KBM-7 (cell line): ENCODE measurements at places on chromosomes 4 and X.

DNA sequence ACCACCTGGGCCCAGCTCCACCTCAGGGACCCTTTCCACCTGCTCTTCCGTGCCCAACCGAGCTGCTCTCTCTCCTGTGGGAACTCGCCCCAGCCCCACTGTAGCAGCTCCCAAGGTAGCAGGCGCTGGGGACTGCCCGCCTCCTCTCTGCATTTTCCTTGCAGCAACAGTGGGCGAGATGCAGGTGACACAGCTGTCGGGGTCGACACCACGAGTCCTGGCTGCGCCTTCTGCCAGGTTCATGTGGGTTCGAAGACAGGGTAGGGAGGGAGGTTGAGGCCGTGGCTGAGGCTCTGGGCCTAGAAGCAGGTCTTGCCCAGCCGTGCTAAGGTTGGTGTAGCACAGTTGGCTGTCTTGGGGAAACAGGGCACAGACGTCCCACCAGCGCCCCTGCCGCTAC lies 245.2 kb upstream of the FSTL5 start:
- DNase-seq = no peak

DNA sequence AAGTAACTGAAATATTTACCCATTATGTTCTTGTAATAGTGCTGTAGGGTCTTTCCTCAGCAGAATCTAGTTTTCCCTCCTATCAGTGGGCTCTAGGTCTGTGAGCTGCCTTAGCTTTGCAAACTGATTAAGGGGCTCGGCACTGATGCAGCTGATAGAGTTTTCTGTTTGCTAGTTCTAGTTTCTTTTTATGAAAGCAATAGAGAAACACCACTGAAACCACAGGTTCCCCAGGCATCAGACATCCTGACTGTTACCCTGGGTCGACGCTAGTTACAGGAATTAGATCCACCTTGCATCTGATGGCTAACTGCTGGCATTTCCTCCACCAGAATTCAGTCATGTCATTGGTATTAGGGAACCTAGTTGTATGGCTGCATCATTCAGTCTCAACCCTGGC lies 225.0 kb upstream of the VCX start:
- DNase-seq = no peak

- DNase-seq = no peak
These were observed 39.8 kb downstream of the SHISA3 start for GRCh38 chr4:42436928-42437565.

GRCh38 chr4:87103691-87104187 lies 116.7 kb downstream of the KLHL8 start:
- no peak for DNase-seq

- peak; percentile 43 for DNase-seq
These were observed 50.5 kb upstream of the RAB33B start for GRCh38 chr4:139403462-139403861.

DNA sequence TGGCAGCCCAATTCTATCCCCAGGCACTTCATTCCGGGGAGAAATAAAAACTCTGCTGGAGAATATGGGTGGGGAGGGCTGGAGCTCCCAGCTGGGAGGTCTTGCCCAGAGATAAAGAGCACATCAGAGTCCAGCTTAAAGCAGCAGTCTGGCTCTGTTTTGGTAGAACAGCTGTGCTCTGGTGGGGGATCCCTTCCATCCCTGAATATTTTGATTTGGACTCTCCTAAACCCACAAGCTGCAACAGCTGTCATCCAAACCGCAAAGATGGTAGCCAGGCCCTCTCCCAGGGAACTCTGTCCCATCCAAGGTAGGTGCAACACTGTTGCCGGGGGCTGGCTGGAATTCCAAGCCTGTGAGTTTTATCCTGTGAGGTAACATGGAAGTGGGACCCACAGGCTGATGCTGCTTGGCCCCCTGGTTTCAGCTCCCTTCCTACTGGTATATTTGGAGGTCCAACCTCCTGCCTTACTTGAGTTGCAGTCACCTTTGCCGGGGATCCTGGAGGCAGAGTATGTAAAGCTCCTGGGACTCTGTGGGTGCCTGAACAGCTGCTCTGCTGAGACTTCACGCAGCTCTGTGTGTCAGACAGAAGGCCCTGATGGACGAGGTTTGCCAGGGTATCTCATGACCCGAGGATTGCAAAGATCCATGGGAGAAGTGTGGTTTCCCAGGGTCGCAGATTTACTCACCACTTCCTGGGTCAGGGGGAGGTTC lies 203.5 kb upstream of the ITM2A start:
- DNase-seq = no peak

GRCh38 chr4:106426069-106426468 lies 57.5 kb upstream of the GIMD1 start:
- no peak for DNase-seq

DNA sequence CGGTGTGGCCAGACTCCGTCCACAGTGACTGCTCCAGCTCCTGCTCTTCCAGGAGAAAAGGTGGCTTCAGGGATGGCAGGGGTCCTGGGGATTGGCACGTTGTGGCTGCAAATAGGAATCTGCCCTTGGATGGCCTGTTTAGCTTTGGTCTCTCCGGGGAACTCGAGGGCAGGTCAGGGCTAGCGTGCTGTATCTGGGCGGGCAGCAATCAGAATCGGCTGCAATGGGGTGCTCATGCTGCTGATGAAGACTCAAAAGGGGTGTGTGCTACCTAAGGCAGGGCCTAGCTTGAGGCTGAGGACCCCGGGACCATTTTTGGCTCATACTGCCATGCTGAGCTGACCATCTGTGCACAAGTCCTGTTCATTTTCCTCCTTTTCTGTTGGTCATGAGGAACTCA lies 51.3 kb downstream of the RGS12 start:
- DNase-seq = no peak

DNA sequence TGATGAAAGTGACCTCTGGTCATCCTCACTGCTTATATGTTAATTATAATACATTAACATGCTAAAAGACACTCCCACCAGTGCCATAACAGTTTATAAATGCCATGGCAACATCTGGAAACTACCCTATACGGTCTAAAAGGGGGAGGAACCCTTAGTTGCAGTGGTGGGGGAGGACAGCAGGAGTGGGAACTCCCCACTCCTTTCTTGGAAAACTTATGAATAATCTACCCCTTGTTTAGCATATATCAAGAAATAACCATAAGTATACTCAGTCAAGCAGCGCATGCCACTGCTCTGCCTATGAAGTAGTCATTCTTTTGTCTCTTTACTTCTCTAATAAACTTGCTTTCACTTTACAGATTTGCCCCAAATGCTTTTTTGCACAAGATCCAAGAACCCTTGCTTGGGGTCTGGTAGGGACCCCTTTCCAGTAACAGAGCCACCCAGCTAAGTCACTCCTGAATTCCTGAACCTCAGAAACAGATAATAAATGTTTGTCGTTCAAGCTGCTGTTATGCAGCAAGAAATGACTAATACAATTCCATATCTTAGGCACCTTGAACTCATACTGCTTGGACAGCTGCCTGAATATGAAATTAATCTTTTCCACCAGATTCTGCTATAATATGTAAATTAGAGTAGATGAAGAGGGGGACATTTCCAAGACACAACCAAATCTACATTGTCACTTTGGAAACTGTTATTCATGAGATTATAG lies 14.4 kb upstream of the REPS2 start:
- no peak for DNase-seq

DNA sequence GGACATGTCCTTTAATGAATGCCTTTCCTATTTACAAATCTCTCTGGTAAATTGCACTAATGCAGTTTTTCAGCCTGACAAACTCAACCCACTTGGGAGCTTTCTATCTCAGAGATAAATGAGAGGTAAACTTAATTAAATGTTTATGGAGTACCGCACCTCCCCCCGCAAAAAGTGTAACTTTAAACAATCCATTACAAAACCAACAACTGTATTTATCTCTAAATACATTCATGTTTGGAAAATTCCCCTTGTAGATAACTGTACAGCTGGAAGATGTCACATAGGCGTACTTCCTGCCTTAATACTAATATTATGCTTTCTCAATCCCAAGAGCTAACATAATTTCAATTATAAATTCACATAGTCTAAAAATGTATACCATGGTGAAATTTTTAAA lies 215.5 kb downstream of the LDB2 start:
- DNase-seq = no peak

- DNase-seq = peak; percentile 14
These were observed 28.5 kb downstream of the TBCK start for GRCh38 chr4:106287353-106287969.

- DNase-seq = no peak
These were observed 86.2 kb downstream of the PCDH18 start for GRCh38 chr4:137446071-137446470.

GRCh38 chrX:88202149-88202548 lies 544.9 kb upstream of the CPXCR1 start:
- DNase-seq = no peak

GRCh38 chr4:23654791-23655190 lies 235.1 kb downstream of the PPARGC1A start:
- DNase-seq = no peak
